ENCODE measurements at places on chromosomes 16 and 17.

- no peak for DNase-seq
Observed at GRCh38 chr16:81071805-81072204, 5.2 kb downstream of the C16orf46 start.

DNA sequence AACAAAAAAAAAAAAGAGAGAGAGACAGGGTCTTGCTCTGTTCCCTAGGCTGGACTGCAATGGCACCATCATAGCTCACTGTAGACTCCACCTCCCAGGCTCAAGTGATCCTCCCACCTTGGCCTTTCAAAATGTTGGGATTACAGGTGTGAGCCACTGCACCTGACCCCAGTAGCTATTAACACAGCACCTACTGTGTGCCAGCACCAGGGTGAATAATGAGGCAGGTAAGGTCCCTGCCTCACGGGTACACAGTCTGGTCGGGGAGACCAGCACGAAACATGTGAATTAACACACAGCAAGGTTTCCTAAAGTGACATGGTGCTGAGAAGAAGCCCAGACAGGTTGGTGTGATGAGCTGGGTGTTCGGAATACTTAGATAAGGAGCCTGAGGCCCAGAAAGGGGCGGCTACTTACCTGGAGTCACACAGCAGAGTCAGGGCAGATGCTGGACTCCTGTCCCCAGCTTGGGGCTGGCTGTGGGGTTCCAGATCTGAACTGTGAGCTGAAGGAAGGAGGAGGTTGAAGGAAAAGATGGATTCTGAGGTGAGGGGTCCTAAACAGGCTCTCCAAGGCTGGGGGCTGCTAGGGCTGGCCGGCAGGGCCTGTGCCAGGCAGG is 10.5 kb upstream of the FBXL19 start:
- no peak for DNase-seq

GRCh38 chr17:66345264-66345663 is 42.9 kb downstream of the PRKCA start:
- DNase-seq = no peak

DNA sequence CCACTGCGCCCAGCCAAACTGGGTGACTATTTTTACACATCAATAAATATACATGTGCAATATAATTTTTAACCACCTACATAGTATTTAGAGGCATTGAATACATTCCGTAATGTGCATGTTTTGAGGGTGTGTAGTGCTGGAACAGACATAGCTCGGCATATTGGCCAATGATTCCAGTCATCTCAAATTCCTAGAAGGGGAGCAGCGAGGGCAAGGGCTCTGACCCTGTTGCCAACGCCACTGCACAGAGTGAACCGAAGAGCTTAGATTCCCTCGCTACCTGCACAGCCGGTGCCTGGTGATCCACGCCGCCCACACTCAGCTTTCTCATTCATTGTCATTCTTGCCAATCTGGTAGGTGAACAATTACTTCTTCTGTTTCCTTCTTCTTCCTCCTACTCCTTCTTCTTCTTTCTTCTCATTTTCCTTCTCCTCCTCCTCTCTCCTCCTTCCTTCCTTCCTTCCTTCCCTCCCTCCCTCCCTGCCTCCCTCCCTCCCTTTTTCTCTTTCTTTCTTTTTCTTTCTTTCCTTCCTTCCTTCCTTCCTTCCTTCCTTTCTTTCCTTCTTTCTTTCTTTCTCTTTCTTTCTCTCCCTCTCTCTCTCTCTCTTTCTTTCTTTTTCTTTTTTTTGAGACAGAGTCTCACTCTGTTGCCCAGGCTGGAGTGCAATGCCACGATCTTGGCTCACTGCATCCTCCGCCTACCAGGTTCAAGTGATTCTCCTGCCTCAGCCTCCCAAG is 26.3 kb upstream of the ATP2A3 start:
- DNase-seq = no peak
